ENCODE measurements at places on chromosomes 4 and X.
A peak's percentile ranks its signal among the peaks of the same experiment; 100 is the strongest.

- DNase-seq, result no peak
Observed at GRCh38 chr4:151804086-151804630, 43.4 kb upstream of the GATB start.

GRCh38 chrX:13697455-13697854 is 8.5 kb downstream of the RAB9A start:
- no peak for DNase-seq

DNA sequence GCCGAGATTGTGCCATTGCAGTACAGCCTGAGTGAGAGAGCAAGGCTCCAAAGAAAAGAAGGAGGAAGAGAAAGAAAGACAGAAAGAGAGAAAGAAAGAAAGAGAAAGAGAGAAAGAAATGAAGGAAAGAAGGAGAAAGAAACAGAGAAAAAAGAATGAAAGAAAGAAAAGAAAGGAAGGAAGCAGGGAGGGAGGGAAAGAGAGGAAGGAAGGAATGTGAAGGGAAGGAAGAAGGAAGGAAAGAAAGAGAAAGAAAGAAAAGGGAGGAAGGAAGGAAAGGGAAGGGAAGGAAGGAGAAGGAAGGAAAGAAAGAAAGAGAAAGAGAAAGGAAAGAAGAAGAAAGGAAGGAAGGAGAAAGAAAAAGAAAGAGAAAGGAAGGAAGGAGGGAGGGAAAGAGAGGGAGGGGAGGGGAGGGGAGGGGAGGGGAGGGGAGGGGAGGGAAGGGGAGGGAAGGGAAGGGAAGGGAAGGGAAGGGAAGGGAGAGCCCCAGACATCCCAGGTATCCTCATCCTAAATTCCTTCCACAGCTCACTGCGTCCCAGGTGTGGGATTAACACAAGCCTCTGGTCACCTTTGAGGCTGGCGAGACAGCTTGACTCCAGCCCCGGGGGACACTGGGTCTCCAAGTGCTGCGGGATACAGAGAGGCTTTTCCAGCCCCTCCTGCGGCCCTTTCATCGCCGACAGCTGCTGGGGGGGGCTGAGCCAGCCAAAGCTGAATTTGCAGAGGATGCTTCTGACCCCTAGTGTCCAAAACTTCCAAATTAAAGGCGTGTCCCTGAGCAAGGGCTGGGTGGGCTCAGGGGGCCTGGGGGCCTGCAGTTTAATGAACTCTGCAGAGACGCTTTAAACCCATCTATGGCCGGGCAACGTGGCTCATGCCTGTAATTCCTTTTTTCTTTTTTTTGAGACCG is 24.2 kb upstream of the CSF2RA start:
- DNase-seq, result no peak

GRCh38 chr4:2537011-2537830 is 774 bp downstream of the FAM193A start:
- DNase-seq, result peak; percentile 60

GRCh38 chr4:5992828-5993321 is 25.4 kb downstream of the C4orf50 start:
- DNase-seq, result no peak

GRCh38 chr4:81652069-81652478 is 180.4 kb upstream of the RASGEF1B start:
- DNase-seq, result no peak

DNA sequence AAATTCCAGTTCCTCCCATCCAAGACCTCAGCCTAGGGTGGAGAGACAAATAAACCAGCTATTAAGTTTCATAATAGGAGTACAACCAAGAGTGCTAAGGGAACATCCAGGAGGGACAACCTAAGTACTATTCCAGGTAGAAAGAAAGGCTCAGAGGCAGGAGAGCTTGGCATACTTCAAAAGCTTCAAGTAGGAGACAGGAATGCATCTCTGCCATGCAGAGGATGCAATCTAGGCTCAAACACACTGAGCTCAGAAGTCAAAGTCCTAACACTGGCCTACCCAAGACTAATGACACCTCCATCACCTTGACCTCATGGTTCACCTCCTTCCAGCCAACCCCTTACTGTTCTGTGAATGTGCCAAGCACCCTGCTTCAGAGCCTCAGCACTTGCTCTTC is 8.1 kb downstream of the WDFY3 start:
- DNase-seq, result no peak

DNA sequence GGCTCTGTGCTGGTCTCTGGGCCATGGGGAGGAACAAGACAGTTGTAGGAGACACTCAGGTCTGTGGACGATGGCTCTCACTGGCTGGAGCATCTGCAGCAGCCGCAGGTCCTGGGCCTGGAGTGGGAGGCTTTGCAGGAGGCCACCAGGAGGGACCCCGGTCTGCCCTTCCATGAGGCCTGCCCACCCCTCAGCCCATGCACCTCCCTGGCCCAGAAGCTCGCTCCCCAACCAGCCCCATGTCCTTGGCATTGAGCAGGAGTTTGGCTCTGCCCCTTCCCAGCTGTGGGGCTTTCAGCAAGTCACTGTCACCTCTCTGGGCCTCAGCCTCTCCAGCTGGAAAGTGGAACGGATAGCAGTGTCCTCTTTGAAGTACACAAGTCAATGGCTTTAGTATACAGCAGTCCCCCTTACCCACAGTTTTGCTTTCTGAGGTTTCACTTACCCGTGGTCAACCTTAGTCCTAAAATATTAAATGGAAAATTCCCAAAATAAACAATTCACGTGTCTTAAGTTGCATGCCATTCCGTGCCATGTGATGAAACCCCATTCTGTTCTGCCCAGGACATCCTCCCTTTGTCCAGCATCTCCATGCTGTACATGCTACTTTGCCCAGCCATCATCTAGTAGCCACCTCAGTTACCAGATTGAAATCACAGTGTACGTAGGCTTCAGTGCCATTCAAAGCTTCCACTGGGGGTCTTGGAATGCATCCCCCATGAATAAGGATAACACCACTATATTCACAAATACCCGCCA is 104.0 kb downstream of the CPZ start:
- no peak for DNase-seq

- DNase-seq, result no peak
Observed at GRCh38 chr4:168569931-168570276, 73.1 kb downstream of the PALLD start.

DNA sequence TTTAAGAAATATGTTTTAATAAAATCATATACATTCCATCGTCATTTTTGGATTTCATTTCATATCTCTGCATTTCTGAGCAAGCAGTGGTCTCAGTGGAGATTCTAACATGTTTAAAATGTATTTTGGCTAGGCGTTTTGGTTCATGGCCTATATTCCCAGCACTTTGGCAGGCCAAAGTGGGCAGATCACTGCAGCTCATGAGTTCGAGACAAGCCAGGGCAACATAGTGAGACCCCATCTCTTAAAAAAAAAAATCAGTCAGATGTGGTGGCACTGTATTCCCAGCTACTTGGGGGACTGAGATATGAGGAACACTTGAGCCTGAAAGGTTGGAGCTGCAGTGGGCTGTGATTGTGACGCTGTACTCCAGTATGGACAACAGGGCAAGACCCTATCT is 67.5 kb upstream of the RAB33B start:
- DNase-seq, result no peak

- no peak for DNase-seq
Observed at GRCh38 chrX:94454606-94455005, 780.6 kb downstream of the FAM133A start.
